ENCODE measurements at places on chromosomes 5 and 9. TPM values are rescaled to one million over a fixed set of nuclear protein-coding genes. Genes with fewer than 3 reads are reported as not detected.

DNA sequence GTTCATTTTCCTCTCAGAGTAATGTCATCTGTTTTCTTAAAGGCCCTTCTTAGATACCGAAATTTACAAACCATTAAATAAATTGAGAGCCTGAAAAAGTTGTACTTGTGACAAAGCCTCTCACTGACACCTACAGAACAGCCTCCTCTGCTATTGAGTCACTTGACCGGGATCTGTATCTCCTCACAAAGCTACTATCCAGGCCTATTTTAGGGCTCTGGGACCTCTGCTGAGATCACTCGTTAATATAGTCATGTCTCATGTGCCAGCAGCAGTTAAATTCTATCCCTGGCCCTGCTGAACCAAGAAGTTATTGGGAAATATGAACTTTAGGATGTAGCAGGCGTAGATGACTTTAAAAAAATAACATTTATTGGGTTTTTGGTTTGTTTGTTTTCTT is 31.1 kb downstream of the FBXO38 start:
- no peak for DNase-seq

The KIF12 gene
- polyA plus RNA-seq, result 0.15 TPM

DNA sequence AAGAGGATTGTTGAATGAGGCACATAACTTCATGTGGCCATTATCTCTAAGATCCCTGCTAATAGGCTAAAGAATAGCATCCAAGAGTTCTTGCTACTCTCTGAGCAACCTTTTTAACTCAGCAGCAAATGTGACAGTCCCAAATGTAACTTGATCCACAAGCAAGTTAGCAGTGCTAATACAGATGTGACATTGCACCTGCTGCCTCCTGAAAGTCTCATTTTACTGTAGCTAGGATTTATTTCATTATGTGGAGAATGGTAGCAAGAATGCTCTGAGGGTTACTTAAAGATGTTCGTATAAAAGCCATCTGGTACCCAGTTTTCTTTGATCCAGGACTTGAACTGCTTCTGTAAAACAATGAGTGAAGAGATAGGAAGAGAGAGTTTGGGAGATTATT is 45.8 kb downstream of the CDH10 start:
- DNase-seq, result no peak

The TERT gene
- polyA plus RNA-seq, result 1.8 TPM

DNA sequence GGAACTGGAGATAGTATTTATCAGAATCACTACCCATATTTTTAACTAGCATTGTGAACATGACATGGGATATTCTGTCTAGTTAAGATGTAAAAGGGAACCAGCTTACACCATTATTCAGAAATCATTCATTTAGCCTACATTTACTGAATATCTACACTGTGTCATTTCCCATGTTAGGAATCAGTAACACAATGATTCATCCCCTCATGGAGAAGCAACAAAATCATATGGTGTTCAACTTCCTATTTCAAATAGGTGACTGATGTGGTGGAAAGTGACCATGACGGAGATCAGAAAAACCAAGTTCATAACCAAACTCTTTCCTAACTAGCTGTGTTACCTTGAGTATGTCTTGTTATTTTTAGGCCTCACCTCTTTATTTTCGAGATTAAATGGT is 550.0 kb upstream of the TUSC1 start:
- no peak for DNase-seq

The ZFP37 gene
- polyA plus RNA-seq, result 0.58 TPM

DNA sequence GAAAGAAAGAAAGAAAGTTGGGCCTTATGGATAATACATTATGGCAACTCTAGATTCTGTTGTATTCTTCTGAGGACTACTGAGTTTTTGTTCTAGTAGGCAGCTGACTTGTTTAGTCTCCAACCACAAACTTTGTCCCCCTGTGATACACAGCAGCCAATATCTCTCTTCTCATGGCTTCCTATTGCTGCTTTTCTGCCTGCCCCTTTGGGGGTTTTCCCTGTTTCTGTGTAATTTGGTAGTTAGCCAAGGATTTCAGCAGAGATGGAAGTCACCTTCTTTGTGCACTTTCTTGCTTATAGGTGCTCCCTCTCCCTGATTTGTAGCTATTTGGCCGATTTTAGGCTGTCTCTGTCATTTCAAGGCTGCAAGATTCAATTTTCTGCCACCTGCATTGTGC is 109.6 kb downstream of the FGF1 start:
- DNase-seq, result no peak

- DNase-seq, result no peak
These were observed 52.4 kb upstream of the PWWP2A start for GRCh38 chr5:160171666-160172065.

GRCh38 chr5:32707418-32707997 is 3.6 kb upstream of the NPR3 start:
- DNase-seq, result peak; percentile 43

The ERMP1 gene
- polyA plus RNA-seq, result 5.9 TPM

- DNase-seq, result peak; percentile 87
These were observed 30.6 kb upstream of the MATR3 start for GRCh38 chr5:139262742-139263445.

DNA sequence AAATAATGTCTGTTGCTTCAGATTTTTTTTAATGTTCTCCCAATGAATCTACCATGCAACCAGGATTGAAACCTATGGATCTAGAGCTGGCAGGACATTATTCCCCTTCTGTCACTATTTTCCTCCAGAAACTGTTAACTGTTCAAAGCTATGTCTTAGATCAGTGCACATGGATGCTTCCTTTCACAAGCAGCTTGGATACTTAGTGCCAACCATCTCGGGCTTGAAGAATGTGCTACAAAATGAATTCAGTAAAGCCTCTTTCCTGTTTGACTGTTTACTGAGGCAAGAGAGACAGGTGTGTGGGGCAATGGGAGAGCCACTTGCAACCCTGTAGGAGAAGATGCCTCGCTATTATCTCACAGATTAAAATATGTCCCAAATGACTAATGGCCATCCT is 774.8 kb downstream of the KCTD16 start:
- DNase-seq, result no peak

DNA sequence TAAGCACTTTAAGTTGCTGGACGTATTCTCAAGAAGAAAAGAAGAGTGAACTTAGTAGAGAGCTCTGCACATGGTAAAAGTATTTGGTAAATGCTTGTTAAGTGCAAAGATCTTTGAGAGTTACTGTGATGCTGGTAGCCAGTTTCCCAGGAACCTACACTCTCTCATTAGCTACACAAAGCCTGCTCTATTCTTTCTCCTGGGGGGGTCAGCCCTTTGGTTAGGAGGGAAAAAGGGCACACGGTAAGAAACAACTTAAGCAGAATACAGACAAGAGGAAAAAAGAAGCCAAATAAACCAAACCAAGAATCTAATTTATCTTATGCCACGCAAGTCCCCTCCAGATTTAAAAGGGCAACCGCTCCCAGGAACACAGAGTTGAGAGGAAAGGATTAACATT is 1100.1 kb upstream of the CDH10 start:
- DNase-seq, result no peak

DNA sequence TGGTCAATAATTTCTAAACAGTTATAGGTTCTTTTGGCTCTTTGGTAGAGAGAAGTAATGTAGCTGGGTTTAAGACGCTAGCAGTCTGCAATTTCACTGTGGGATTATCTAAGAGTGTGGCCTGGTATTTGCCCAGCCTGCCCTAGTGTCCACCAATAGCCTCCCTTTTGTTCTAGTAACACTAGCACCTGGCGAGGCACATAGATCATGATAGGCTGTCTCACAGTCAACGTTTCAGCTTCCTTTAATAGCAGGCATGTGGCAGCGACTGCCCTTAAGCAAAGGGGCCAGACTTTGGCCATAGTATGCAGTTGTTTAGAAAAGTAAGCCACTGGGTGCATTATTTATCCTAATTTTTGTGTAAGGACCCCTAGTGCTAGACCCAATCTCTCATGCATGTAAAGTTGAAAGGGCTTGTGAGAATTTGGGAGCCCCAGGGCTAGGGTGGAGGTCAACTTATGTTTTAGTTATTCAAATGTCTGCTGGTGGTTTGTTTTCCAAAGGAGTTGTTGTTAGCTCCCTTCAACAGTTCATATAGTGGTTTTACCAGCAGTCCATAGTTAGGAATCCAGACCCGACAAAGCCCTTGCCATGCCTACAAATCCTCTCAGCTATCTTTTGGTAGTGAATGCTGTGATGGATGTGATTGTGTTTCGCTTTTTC is 274.3 kb downstream of the HTR1A start:
- DNase-seq, result no peak

The MEF2C gene
- polyA plus RNA-seq, result 0.93 TPM

GRCh38 chr9:123089040-123089439 is 55.6 kb downstream of the GPR21 start:
- no peak for DNase-seq

- no peak for DNase-seq
These were observed 81.2 kb upstream of the MAP3K1 start for GRCh38 chr5:56734091-56734694.

- no peak for DNase-seq
These were observed 5.3 kb upstream of the SREK1 start for GRCh38 chr5:66138637-66139317.

- DNase-seq, result peak; percentile 92
These were observed 43.6 kb downstream of the ROPN1L start for GRCh38 chr5:10485142-10485795.

DNA sequence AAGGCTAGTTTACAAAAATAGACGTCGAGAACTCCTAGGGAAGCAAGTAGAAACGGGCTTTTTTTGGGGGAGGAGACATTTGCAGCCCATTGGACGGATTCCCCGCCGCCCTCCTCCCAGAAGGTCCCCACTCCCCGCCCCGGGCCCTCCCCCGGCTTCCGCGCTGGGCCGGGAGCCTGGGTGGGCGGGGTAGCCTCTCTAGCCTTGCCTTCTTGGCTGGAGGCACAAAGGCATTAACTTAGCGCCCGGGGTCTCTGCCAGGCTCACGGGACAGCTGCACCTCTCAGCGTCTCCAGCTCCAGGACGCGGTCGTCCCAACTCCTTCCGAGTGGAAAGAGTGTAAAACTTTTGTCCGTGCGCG is at the start of gene DMRTA1:
TSS of gene DMRTA1 (plus strand) at position 236 of the 361 bp plus-strand sequence. CDS start 242 bp downstream, outside the sequence.
- DNase-seq, result peak; percentile 42

DNA sequence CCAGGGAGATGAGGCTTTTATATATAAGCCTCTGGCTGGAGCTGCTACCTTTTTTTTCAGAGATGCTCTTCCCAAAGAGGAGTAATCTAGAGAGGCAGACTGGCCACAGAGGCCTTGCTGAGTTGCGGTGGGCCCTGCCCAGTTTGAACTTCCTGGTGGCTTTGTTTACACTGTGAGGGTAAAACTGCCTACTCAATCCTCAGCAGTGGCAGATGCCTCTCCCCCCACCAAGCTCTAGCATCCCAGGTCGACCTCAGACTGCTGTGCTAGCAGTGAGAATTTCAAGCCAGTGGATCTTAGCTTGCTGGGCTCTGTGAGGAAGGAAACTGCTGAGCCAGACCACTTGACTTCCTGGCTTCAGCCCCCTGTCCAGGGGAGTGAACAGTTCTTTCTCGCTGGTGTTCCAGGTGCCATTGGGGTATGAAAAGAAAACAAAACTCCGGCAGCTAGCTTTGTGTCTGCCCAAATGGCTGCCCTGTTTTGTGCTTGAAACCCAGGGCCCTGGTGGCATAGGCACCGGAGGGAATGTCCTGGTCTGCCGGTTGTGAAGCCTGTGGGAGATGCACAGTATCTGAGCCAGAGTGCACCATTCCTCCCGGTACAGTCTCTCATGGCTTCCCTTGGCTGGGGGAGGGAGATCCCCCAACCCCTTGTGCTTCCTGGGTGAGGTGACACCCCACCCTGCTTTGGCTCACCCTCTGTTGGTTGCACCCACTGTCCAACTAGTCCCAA is 219.5 kb upstream of the IZUMO3 start:
- DNase-seq, result no peak

DNA sequence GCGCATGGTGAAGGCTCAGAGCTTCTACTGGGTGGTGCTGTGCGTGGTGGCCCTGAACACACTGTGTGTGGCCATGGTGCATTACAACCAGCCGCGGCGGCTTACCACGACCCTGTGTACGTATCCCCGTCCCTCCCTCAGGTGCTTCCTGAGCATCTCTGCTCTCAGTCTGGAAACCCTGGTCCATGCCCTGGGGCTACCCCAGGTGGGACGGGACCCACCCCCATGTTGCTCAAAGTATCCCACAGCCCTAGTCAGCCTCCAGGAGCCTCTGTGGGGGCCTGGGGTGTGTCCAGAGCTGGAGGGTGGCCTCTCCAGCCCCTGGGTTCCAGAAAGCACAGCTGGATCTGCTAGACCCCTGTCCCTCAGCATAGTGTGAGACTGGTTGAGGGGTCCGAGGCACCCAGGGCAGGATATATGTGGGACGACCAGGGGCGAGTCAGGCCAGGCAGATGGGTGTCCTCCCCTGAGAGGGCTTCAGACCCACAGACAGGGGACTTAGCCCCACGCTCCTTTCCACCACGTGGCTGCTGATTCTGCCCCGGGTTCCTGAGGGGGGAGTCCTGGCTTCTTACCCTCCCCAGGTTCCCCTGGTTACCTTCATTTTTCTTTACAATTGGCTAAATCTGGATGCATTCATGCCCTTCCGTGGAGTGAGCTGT is 94.0 kb downstream of the CACNA1B start:
- peak; percentile 8 for DNase-seq

DNA sequence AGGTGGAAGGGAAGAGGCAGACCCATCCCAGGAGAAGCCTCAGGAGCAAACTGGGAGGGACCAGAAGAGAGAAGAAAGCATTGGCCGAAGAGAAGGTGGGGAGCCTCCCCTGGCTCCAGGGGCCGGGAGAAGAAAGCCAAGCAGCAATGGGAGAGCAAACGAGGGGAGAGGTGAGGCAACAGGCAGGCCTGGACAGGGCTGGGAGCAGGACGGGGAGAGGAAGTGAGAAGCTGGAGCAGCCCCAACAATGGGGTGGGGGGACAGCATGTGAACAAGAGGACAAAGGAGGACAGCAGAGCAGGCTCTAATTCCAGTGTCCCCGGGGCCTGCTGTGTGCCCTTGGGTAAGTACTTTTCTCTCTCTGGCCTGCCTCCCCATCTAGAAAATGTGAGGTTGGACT is 115.3 kb downstream of the PSD2 start:
- DNase-seq, result no peak

GRCh38 chr9:134597041-134597913 is 44.3 kb upstream of the COL5A1 start:
- DNase-seq, result no peak

DNA sequence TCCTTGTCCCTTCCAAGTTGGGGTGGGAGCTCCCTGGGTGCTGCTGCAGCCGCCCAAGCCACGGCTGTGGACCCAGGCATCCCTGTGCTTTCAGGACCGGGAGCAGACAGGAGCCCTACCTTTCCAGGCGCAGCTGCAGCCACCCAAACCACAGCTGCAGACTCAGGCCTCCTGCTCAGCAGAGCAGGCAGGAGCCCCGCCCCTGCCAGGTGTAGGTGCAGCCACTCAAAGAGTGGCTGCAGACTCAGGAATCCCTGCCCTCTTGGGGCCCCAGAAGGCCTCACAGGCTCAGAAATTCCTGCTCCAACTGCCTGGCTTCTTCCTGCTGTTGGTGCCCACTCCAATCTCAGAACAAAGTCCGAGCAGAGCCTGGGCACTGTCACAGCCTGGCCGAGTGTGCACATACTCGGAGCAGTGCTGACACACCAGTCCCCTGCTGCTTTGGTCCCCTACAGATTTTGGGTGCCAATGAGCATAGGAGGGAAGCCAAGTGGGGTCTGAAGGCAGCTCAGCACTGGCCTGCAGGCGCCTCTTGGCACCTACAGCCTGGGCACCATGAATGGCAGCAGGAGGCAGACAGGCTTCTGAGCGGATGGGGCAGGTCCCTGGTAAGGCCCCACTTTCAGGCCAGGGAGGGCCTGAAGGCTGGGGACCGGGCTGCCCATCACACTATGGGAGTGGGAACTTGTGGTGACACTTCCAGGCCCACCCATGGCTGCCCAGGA is 6.0 kb upstream of the TESK1 start:
- DNase-seq, result no peak

The THBS4 gene
- 1.1 TPM for polyA plus RNA-seq

Measured in SK-N-SH (cell line).